ENCODE measurements at places on chromosomes 13 and 19. TPM values are rescaled to one million over a fixed set of nuclear protein-coding genes. Genes with fewer than 3 reads are reported as not detected.
A peak's percentile ranks its signal among the peaks of the same experiment; 100 is the strongest.

DNA sequence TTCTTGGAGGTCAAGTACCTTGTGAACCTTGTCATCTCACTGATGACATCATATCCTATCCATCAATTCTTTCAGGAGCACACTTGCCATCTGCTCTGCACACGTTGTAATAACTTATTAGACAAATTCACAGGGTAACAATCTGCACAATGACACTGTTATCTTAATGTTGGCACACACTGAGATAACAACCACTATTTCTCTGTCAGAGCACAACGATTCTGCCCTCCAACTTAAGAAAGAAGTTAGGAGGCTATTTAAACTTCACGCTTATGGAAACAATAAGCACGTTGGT lies 351.3 kb downstream of the DACH1 start:
- H3K27ac ChIP-seq = no peak overlapping the region
- H3K4me1 ChIP-seq = no peaks in the 10 kb centered on the region
- DNase-seq = peak; percentile 9
- H3K36me3 ChIP-seq = no peaks in the 10 kb centered on the region

- H3K4me1 ChIP-seq = no peaks in the 10 kb centered on the region
- H3K27ac ChIP-seq = peak overlapping the region; percentile 48
- no peak overlapping the region for H3K4me3 ChIP-seq
- no peaks in the 10 kb centered on the region for H3K36me3 ChIP-seq
- DNase-seq = peak; percentile 16
These were observed 66.0 kb downstream of the TEX26 start for GRCh38 chr13:30998136-30999088.

The CGB1 gene
- polyA plus RNA-seq = not detected

DNA sequence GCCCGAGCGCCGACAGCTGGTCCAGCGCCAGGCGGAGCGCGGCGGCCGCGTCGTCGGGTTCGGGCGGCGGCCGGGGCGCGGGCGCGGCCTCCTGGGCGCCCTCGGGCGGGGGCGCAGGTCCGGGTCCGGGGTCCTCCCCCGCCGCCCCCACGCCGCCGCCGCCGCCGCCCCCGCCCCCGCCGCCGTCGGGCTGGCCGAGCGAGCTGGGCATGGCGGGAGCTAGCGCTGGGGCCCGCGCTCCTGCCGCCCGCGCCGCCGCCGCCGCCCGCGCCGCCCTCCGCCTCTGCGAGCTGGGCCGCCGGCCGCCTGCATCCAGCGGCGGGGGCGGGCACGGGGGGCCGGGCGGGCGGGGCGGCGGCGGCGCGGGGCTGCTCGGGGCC lies 287 bp downstream of the MEX3D start:
- H3K36me3 ChIP-seq = no peaks in the 10 kb centered on the region
- H3K4me1 ChIP-seq = peaks cover 14% of the 10 kb centered on the region
- peak; percentile 20 for DNase-seq
- no peak overlapping the region for H3K27ac ChIP-seq

DNA sequence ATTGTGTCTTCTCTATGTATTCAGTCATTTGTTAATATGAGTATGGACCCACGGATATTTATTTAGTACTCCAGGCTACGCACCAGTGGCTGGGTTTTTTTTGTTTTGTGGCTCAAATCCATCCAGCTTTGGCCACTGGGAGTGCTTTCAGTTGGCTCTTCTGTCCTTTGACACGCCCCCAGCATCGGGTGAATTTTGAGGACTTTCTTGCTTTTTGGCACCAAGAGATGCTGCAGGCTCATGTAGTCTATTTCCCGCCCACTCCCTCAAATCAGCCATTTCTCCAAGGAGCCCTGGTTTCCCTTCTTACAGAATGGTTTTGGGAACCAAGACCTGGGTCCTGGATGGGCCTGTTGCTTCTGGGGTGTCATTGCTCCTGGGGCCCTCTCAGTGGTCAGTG lies 55.8 kb downstream of the SMARCA4 start:
- no peak overlapping the region for H3K27ac ChIP-seq
- H3K27me3 ChIP-seq = no peaks in the 10 kb centered on the region
- H3K4me1 ChIP-seq = peaks cover 18% of the 10 kb centered on the region
- no peak overlapping the region for H3K4me3 ChIP-seq

- no peaks in the 10 kb centered on the region for H3K4me1 ChIP-seq
- DNase-seq = no peak
- H3K27ac ChIP-seq = no peak overlapping the region
- no peak overlapping the region for H3K4me3 ChIP-seq
- H3K36me3 ChIP-seq = no peaks in the 10 kb centered on the region
- H3K27me3 ChIP-seq = no peaks in the 10 kb centered on the region
These were observed 38.5 kb downstream of the TBC1D4 start for GRCh38 chr13:75443356-75443958.

The ERVK3-1 gene
- 59.3 TPM for polyA plus RNA-seq

GRCh38 chr19:30344446-30345425 lies 27.4 kb upstream of the ZNF536 start:
- DNase-seq = no peak
- no peaks in the 10 kb centered on the region for H3K36me3 ChIP-seq
- no peaks in the 10 kb centered on the region for H3K4me1 ChIP-seq
- H3K27me3 ChIP-seq = no peaks in the 10 kb centered on the region

GRCh38 chr19:4669723-4670480 lies at the start of gene MYDGF:
MYDGF (minus strand) TSS chr19:4670342; CDS start chr19:4670334, 8 bp downstream.
- peak within 1 kb of the TSS; percentile 47 for H3K27ac ChIP-seq
- peak; percentile 89 for DNase-seq
- H3K4me1 ChIP-seq = peaks cover 3% of the 10 kb centered on the region
- peaks cover 28% of the 10 kb centered on the region for H3K36me3 ChIP-seq

GRCh38 chr19:10566658-10567410 lies 1.0 kb upstream of the KRI1 start:
- no peaks in the 10 kb centered on the region for H3K27me3 ChIP-seq
- H3K27ac ChIP-seq = peak overlapping the region; percentile 79
- H3K4me1 ChIP-seq = peaks cover 31% of the 10 kb centered on the region
- DNase-seq = no peak
- peak overlapping the region; percentile 92 for H3K4me3 ChIP-seq

- peaks cover 7% of the 10 kb centered on the region for H3K4me1 ChIP-seq
- DNase-seq = no peak
- H3K27me3 ChIP-seq = no peaks in the 10 kb centered on the region
- H3K36me3 ChIP-seq = no peaks in the 10 kb centered on the region
These were observed 5.9 kb upstream of the ARGLU1 start for GRCh38 chr13:106573868-106574267.

- H3K27me3 ChIP-seq = peaks cover 5% of the 10 kb centered on the region
- H3K4me1 ChIP-seq = no peaks in the 10 kb centered on the region
- DNase-seq = no peak
- H3K36me3 ChIP-seq = no peaks in the 10 kb centered on the region
These were observed 33.3 kb downstream of the IGFL2 start for GRCh38 chr19:46181388-46181779.

The SIAH3 gene
- polyA plus RNA-seq = 0.19 TPM

GRCh38 chr13:24251525-24251924 lies 57.9 kb upstream of the C1QTNF9 start:
- no peak overlapping the region for H3K27ac ChIP-seq
- no peaks in the 10 kb centered on the region for H3K27me3 ChIP-seq
- no peak for DNase-seq

DNA sequence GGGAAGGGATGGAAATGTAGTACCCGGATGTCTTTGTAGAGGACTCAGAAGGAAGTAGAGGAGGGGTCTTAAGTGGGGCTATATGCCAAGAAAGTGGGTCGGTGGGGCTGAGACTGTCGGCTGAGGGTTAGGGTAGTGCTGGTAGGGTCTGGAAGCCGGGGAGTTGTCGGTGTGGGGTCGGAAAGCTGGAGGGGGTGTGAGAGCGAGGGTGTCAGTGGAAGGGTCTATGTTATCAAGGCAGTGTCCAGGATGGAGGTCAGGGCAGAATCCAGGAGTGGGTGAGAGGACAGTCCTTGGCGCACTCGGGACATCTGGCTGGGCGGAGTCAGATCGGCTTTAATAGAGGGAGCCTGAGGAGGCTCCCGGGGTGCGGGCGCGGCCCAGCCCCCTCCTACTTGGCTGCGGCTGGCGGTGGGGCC lies 1.7 kb downstream of the HSPB6 start:
- H3K27ac ChIP-seq = no peak overlapping the region
- H3K4me3 ChIP-seq = peak overlapping the region; percentile 25
- no peak for DNase-seq
- peaks cover 25% of the 10 kb centered on the region for H3K4me1 ChIP-seq
- peaks cover 23% of the 10 kb centered on the region for H3K27me3 ChIP-seq

- H3K4me1 ChIP-seq = no peaks in the 10 kb centered on the region
- no peak for DNase-seq
- no peak overlapping the region for H3K27ac ChIP-seq
- no peaks in the 10 kb centered on the region for H3K36me3 ChIP-seq
- peaks cover 35% of the 10 kb centered on the region for H3K27me3 ChIP-seq
These were observed 945 bp upstream of the CPAMD8 start for GRCh38 chr19:17027535-17027975.

GRCh38 chr19:33998302-33998701 lies 174.0 kb upstream of the LSM14A start:
- H3K4me1 ChIP-seq = no peaks in the 10 kb centered on the region
- H3K27ac ChIP-seq = no peak overlapping the region
- DNase-seq = no peak
- H3K27me3 ChIP-seq = no peaks in the 10 kb centered on the region
- H3K4me3 ChIP-seq = no peak overlapping the region
- H3K36me3 ChIP-seq = no peaks in the 10 kb centered on the region

The LILRA1 gene
- 0.43 TPM for polyA plus RNA-seq

DNA sequence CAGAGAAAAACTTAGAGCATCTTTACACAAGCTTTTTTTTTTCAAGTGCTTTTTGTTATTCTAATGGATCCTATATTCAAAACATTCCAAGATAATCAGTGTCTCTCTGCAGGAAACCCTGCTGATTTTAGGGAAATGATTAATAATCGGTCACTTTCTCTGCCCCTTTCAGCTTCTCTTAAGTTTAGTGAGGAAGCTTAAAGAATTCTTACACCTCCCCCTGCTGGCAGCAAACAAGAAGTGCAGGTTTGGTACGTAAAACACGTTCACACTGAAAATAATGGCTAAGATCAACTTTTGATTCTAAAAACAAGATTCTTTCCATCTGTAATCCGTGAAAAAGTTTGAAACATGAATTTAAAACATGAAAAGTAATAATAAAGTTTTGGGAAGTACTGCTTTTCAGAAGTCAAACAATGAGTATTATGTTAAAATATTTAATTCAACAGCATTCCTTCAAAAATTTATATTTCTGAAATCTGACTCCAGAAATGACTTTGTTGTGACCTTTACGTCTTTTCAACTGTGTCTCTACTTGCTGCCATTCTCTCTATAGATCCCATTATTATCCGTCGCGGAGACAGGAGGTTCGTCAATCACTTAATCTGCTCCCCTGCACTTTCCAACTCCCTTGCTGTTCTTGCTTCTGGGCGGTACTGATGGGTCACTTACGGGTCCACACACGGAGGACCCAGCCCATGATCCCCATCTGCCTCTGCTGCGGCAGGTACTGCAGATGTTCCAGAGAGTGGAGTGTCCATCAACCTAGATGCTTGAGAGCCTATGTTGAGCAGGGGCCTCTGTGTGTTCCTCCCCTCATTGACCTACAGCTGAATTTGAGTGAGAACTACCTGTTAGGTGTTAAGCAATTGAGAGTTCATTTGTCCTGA lies 203.1 kb upstream of the EDNRB start:
- H3K4me1 ChIP-seq = no peaks in the 10 kb centered on the region
- no peak overlapping the region for H3K4me3 ChIP-seq
- no peaks in the 10 kb centered on the region for H3K27me3 ChIP-seq
- peak; percentile 45 for DNase-seq
- H3K27ac ChIP-seq = no peak overlapping the region
- no peaks in the 10 kb centered on the region for H3K36me3 ChIP-seq

GRCh38 chr19:54739587-54740497 lies 1.5 kb downstream of the KIR2DL3 start:
- H3K36me3 ChIP-seq = no peaks in the 10 kb centered on the region
- no peaks in the 10 kb centered on the region for H3K4me1 ChIP-seq
- DNase-seq = no peak
- no peaks in the 10 kb centered on the region for H3K27me3 ChIP-seq

DNA sequence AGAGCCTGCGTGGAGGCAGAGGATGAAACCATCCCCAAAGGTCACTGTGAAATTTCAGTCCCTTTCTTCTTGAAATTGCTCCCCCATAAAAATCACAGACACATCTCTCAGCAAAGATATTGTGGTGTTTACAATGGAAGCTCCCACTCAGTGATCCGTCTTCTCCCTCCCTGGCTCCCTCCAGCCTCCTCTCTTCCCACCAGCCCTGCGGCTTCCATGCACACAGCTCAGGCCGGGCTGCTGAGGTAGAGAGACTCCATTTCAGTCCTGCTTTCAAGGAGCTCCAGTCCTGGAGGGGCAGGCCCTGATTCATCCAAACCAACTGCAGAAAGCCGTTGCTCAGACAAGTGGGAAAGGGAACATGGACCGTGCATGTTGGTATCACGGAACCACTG lies 24.0 kb upstream of the MIER2 start:
- H3K4me1 ChIP-seq = no peaks in the 10 kb centered on the region
- peaks cover 3% of the 10 kb centered on the region for H3K27me3 ChIP-seq
- DNase-seq = no peak
- no peak overlapping the region for H3K4me3 ChIP-seq
- H3K27ac ChIP-seq = no peak overlapping the region

The MYADM gene
- polyA plus RNA-seq = 87.7 TPM

The MEIOSIN gene
- polyA plus RNA-seq = not detected

- no peaks in the 10 kb centered on the region for H3K4me1 ChIP-seq
- H3K36me3 ChIP-seq = peaks cover 10% of the 10 kb centered on the region
- no peak overlapping the region for H3K4me3 ChIP-seq
- H3K27ac ChIP-seq = no peak overlapping the region
- H3K27me3 ChIP-seq = no peaks in the 10 kb centered on the region
These were observed 74.0 kb downstream of the PDS5B start for GRCh38 chr13:32660227-32660626.

The GFY gene
- polyA plus RNA-seq = not detected

The ZNF302 gene
- polyA plus RNA-seq = 58.8 TPM

DNA sequence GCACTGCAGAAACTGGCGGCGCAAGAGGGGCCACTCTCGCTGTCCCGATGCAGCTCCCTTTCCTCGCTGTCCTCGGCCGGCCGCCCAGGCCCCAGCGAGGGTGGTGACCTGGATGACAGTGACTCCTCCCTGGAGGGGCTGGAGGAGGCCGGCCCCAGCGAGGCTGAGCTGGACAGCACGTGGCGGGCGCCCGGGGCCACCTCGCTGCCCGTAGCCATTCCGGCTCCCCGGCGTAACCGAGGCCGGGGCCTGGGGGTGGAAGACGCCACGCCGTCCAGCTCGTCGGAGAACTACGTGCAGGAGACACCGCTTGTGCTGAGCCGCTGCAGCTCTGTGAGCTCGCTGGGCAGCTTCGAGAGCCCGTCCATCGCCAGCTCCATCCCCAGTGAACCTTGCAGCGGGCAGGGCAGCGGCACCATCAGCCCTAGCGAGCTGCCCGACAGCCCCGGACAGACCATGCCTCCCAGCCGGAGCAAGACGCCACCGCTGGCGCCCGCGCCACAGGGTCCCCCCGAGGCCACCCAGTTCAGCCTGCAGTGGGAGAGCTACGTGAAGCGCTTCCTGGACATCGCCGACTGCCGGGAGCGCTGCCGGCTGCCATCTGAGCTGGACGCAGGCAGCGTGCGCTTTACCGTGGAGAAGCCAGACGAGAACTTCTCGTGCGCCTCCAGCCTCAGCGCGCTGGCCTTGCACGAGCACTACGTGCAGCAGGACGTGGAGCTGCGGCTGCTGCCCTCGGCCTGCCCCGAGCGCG lies 12.4 kb downstream of the C19orf25 start:
- peaks cover 22% of the 10 kb centered on the region for H3K4me1 ChIP-seq
- H3K27me3 ChIP-seq = peaks cover 66% of the 10 kb centered on the region
- no peak overlapping the region for H3K4me3 ChIP-seq
- DNase-seq = no peak

The ZNF175 gene
- polyA plus RNA-seq = 10.4 TPM

The SKA3 gene
- polyA plus RNA-seq = 5.3 TPM

GRCh38 chr13:114100446-114101357 lies 31.7 kb downstream of the RASA3 start:
- DNase-seq = no peak
- H3K27me3 ChIP-seq = no peaks in the 10 kb centered on the region
- H3K36me3 ChIP-seq = no peaks in the 10 kb centered on the region
- H3K4me1 ChIP-seq = no peaks in the 10 kb centered on the region
